ENCODE measurements at places on chromosomes 1 and 21. TPM values are rescaled to one million over a fixed set of nuclear protein-coding genes. Genes with fewer than 3 reads are reported as not detected.
A peak's percentile ranks its signal among the peaks of the same experiment; 100 is the strongest.

INKA2 gene
- total RNA-seq, result 23.1 TPM

GPR3 gene
- total RNA-seq, result 0.12 TPM

ILDR2 gene
- total RNA-seq, result 1.6 TPM

TLCD4 gene
- 59.6 TPM for total RNA-seq

MARK1 gene
- total RNA-seq, result 16.6 TPM

U2AF1 gene
- 15.8 TPM for total RNA-seq

GRCh38 chr21:44582055-44582454, 1.7 kb upstream of the KRTAP10-5 start:
- no peak for DNase-seq

DNA sequence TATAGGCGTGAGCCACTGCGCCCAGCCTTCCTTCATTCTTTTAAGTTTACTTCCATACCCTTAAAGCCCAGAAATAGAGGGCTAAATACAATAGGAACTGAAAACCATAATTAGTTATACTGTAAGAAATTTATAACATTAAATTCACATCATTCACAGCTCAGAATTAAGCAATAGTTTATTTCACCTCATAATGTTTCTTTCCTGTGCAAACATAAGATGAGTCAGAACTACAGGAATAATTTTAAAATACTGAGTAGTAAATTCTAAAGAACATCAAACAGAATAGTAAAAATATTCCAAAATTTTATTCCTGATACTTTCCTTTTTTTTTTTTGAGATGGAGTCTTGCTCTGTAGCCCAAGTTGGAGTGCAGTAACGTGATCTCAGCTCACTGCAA, 24.1 kb downstream of the POGZ start:
- no peak for DNase-seq

GRCh38 chr1:43867976-43868740, 65.4 kb upstream of the ARTN start:
- DNase-seq, result no peak

GRCh38 chr21:40140675-40141074, 273.4 kb downstream of the PCP4 start:
- no peak for DNase-seq

- peak; percentile 30 for DNase-seq
These were observed 46.7 kb downstream of the GALNT2 start for GRCh38 chr1:230113593-230114236.

DNA sequence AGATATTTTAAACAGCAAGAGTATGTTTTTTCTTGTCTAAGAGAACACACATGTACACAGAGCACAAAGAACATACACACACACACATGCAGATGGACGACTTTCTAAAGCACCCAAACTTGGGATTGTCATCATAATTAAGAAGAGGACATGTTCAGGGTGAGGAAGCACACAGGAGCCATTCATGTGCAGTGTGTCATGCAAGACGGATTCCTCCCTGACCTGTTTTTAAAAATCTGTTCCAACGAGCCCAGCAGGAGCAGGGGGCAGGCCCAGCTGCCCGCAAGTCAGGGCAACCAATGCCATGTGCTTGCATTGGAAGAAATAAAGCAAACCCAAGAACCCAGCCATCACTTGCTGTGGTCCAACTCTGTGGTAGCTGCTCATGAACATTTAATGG, 167.3 kb upstream of the ZNF644 start:
- DNase-seq, result no peak

DNA sequence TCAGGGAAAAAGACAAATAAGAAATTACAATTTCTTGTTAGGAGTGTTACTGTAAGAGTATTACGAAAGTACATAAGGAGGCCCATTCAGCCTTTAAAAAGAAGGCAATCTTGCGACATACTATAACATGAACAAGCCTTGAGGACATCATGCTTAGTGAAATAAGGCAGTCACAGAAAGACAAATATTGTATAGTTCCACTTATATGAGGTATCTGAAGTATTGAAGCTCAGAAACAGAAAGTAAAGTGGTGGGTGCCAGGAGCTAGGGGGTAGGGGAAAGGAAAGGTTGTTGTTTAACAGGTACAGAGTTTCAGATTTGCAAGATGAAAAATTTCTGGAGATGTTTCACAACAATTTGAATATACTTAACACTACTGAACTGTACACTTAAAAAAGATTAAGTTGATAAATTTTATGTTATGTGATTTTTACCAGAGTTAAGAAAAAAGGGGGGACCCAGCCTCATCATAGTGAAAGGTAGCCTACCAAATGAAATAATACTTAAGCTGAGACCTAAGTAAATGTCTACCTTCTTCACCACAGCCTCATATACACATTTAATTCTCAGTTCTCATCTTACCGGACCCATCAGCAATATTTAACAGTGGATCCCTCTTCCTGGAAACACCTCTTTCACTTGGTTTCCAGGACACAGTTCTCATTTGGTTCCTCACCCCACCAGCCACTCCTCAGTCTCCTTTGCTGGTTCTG, 19.5 kb downstream of the USP24 start:
- no peak for DNase-seq

GRCh38 chr1:117120774-117121588, 568 bp downstream of the TRIM45 start:
- no peak for DNase-seq

GRCh38 chr1:157971769-157972168, 21.7 kb upstream of the KIRREL1 start:
- DNase-seq, result no peak

Measured in left ventricle myocardium superior (tissue), 1 donor.